A549 treated with dexamethasone at 1 μM for 4 hours (cell line): ENCODE measurements at places on chromosomes 16 and 17. TPM values are rescaled to one million over a fixed set of nuclear protein-coding genes. Genes with fewer than 3 reads are reported as not detected.

Gene CHST6
- 0.14 to 0.33 TPM (median 0.22 TPM) in 5 replicates for total RNA-seq

Gene HOXB4
- 0.06 to 0.13 TPM (median 0.09 TPM) in 5 replicates for total RNA-seq

Gene FAM117A
- total RNA-seq = 1.6 to 2.2 TPM (median 1.9 TPM) in 5 replicates

Gene GABARAPL2
- total RNA-seq = 79.2 to 88.5 TPM (median 85.7 TPM) in 5 replicates

Gene ZG16B
- 0.60 to 0.98 TPM (median 0.66 TPM) in 5 replicates for total RNA-seq
